ENCODE measurements at places on chromosomes 13 and 19.

DNA sequence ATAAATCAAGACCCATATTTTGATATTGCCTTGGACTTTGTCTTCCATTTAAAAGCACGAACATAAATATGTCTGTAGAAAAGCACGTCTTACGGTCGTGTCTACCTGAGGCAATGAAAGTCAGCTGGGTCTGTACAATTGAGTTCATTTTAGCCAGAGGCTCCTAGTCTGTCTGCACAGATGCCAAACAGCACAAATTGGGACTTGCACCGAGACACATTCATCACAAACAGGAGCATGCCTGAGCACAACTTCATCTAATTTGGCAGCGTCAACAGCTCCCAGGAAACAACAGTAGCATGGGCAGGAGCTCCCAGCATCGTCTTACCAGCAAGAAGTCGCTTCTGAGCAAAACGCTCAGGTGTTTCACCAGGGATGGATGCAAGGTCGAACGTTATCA lies 687.0 kb downstream of the EFNB2 start:
- peak; percentile 37 for DNase-seq

GRCh38 chr13:112875627-112876026 lies 93.4 kb upstream of the MCF2L start:
- DNase-seq, result no peak

- no peak for DNase-seq
These were observed 198.2 kb downstream of the MYO16 start for GRCh38 chr13:108827646-108828045.

DNA sequence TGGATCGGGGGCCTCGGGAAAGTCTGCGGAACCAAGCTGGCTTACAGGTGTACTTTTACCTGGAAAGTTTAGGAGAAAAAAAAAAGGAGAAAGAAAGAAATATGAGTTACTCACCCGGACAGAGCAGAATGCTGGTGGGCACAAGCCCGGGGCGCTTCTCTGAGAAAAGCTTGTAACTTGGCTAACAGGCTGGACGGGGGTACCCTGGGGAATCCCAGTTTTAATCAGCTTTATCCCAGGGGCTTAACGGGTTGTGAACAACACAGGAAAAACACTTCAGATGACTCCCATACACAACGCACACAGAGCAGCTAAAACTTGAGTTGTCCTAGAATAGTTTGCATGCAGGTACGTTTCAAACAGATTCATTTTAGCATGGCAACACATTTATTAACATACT lies 37.3 kb downstream of the KLF2 start:
- DNase-seq, result no peak

DNA sequence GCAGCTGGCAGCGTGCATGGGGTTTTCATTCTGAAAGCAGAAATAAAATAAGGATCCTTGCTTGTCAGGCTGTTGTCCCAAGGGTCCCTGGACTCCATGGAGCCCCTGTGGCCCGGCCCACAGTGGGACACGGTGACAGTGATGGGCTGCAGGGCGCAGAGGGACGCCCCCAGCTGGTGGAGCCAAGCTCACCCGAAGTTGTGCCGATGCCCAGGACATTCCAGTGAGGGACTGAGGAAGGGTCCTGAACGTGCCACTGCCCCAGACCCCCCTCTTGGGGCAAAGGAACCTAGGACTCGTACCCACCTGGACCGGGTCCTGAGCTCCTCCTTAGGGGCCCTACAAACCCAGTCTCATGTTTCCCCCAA lies 35.0 kb downstream of the MYO9B start:
- DNase-seq, result no peak

DNA sequence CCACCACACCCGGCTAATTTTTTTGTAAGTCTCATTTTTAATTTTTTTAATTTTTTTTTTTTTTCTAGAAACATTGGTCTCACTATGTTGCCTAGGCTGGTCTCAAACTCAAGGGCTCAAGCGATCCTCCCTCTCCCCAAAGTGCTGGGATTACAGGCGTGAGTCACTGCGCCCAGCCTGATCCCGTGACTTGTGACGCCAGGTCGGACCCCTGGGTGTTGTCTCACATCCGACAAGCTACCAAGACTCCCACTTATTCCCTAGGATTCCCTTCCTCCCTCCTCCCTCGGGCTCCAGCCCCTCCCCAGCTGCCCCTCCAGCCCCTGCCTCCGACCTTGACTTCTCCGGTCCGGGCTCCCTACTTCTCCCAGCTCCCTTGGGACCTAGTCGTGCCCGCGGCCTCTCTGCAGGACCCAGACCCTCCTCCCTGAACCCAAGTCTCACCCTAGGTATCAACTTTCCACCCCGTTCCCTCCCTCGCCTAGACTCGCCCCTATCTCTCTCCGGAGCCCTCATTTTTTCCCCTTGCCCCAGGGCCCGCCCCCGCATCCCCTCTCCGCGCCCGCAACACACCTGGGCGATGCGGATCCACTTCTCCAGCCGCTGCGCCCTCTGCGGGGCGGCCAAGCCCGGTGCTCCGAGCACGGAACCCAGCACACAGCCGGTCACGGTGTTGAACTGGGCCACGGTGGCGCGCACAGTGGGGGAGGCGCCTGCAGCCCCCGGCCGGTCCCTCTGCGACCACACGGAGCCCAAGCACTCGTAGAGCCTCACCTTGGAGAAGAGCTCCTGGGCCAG lies 13.1 kb downstream of the RGL3 start:
- DNase-seq, result no peak

GRCh38 chr19:10852941-10853340 lies 4.7 kb downstream of the C19orf38 start:
- DNase-seq, result no peak

GRCh38 chr13:60112771-60113170 lies 51.0 kb downstream of the DIAPH3 start:
- DNase-seq, result no peak

GRCh38 chr13:42333613-42334328 lies 61.8 kb downstream of the AKAP11 start:
- DNase-seq, result peak; percentile 40

- no peak for DNase-seq
These were observed 5.1 kb upstream of the LIN7B start for GRCh38 chr19:49109051-49109450.

- no peak for DNase-seq
These were observed 172.2 kb downstream of the COL4A1 start for GRCh38 chr13:110134801-110135200.

DNA sequence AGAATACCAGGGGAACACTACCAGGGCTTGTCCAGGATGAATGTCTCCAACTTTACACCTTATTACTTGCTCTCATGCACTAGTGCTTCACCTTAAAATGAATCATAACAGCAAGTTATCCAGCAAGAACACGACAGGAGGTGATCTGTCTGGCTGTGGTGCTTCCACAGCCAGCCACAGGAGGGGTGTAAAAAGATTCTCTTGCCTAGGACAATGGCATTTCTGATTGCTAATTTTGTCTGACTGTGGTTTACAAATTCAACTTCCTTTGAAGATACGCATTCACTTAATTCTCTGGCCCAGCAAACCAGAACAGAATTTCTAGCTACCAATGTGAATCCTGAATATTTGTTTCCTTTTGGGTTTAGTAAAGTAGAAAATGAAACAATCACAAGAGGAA lies 23.1 kb upstream of the COG3 start:
- DNase-seq, result peak; percentile 32

DNA sequence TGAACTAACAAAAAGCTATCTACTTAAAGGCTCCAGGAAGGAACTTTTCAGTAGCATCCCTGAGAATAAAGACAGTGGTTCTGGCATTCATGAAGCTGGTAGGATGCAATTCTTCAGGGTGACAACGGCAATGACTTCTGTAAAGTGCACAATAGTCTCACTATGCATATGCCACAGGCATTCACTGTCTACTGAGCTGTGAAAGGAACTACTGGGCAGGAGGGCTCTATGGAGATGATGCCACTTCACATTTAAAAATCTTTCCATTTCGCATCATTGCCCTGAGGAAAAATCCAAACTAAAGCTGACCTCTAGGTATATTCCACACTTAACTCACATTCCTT lies 2020.6 kb upstream of the PCDH20 start:
- DNase-seq, result no peak

DNA sequence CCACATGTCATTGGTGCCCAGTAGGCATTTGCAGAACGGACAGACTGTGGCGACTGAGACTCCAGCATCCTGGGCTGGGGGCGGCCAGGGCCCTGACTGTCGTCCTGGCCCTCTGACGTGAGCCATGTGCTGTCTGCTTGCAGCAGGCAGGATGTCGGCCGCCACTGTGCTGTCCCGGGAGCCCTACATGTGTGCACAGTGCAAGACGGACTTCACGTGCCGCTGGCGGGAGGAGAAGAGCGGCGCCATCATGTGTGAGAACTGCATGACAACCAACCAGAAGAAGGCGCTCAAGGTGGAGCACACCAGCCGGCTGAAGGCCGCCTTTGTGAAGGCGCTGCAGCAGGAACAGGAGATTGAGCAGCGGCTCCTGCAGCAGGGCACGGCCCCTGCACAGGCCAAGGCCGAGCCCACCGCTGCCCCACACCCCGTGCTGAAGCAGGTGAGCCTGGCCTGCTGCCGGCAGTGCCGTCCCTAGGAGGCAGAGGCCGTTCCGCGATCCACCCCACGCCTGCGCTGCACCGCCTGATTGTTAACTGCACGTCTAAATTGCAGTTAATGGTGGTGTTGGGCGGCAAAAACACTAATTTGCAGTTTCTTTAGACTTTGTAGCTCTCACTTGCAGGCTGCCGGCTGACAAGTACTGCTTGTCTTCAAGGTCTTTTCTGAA lies 14.2 kb downstream of the TSSK6 start:
- no peak for DNase-seq

- DNase-seq, result peak; percentile 26
These were observed 1.2 kb downstream of the ITPKC start for GRCh38 chr19:40717880-40718773.

GRCh38 chr13:112984954-112985802 lies 16.2 kb downstream of the MCF2L start:
- no peak for DNase-seq

DNA sequence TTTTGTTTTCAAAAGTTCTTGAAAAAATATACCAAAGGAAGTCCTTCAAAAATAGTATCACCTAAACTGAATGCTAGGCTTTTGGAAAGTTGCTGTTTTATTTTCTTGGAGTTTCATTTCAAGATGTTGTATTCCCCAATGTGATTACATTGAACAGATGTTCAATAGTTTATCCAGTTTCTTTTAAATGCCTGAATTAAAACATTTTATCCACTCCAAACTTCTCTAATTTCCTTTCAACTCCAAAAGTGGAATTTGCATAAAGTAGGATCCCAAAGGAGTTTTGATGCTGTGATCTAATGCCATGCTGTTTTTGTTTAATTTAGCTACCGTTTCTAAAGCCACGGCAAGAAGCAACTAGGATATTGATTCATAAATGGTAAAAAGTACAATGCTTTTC lies 892.5 kb upstream of the SLC10A2 start:
- DNase-seq, result no peak

DNA sequence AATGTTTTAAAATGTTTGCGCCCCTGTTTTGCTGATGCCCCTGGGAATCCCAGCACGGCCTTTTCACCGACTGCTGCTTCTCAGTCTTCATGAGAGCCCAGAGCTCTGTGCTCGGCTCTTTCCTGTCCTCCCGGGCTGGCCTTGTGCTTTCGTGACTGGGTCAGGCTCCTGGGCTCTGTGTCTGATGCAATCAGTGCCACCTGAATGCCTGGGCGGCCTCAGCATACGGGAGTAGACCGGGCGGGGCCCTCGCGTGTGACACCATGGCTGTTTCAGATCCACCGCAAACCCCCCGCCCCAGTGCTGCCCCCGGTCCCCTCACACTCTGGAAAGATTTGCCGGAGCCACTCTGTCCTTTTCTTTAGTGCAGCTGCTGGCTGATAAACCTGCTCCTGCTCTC lies 21.4 kb downstream of the PABPC3 start:
- no peak for DNase-seq

GRCh38 chr13:49308921-49309408 lies 61.2 kb downstream of the CDADC1 start:
- no peak for DNase-seq

DNA sequence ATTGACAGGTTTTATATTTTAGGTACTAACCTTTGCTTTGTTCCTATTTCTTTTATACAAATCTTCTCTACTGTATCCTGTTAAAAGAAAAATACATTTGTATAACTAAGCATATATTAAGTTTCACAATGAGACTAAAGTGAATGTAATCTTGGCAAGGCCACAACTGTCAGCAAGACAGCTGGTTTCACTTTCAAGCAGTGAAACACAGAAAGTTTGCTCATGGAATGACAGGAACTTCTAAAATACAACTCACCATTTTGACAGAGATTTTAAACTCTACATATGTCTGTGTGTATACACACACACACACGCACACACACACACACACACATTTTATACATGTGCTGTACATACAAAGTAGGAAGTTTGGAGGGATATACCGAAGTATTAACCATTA lies 53.3 kb downstream of the PARP4 start:
- no peak for DNase-seq

GRCh38 chr19:49366110-49366509 lies 2.4 kb downstream of the DKKL1 start:
- no peak for DNase-seq
